ENCODE measurements at places on chromosomes 7 and 10.
A peak's percentile ranks its signal among the peaks of the same experiment; 100 is the strongest.

GRCh38 chr7:112173568-112173905, 32.7 kb downstream of the DOCK4 start:
- DNase-seq = no peak

- DNase-seq = no peak
Observed at GRCh38 chr7:31095286-31096197, 43.4 kb downstream of the ADCYAP1R1 start.

DNA sequence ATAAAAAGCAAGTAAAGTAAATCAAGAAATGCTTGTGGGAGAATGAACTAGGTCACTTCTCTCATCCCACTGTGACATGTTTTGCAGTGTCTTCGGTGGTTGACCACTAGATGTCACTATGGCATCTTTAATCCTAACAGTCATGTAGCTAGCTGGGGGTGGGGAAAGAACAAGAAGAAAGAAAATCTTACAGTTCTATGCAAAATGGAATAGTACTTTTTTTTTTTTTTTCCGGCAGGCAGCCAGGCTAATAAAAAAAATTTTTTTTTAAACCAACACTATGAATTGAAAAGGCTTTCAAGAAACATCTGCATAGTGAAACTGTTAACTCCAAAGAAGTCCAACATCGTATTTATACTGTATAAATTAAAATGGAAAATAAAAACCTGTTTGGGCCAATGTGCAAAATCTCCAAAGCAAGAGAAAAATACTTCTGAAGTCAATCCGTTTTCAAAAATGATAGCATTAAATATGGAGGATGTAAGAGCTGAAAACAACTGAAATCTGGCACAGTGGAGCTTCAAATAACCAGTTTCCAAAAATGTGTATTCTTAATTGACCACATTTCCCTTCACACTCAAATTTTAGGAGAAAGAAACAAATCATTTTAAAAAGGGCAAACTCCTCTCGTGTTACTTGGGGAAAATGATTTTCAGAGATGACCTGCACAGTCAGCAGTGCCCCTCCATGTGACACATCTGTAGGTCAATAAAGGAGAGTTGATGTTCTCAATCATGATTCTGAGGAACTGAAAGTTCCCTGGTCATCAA, 38.5 kb downstream of the CDK1 start:
- peak; percentile 82 for DNase-seq

DNA sequence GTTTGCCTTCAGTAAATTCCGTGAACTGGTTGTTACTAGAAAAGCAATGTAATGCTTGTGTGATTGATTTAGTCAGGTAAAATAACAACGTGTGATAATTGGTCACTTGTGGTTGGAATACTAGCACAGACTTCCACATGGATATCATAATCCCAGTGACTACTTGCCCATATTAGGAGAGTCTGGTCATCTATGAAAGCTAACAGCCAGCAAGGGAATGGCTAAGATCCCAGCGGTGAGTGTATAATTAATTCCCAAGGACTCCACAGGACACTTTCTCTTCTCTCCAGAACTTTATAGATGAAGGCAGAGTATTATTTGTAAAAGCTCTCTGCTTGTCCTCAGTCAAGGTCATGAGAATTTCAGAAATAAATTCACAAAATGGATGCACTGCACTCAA, 662.6 kb upstream of the TEX47 start:
- DNase-seq = no peak

DNA sequence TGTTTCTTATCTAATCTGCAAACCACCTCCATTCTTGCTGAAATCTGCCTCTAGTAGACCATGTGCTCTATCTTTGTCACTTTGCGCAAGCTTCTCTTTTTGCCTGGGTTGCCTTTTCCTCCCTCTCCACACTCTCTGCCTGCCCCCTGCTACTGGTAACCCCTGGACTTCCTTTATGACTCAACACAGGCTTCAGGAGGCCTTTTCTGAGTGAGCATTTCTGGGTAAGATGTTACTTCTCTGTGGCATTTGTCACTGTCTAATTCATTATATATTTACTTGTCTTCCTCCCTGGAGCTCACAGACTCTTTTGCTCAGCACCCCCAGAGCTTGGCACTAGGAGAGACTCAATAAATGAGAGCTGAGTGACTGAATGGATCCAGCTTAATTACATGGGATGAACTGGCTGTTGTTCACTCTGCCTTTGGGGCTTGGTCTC, 8.4 kb downstream of the GOLGA7B start:
- DNase-seq = peak; percentile 92
